ENCODE measurements at places on chromosomes 5 and 9. TPM values are rescaled to one million over a fixed set of nuclear protein-coding genes. Genes with fewer than 3 reads are reported as not detected.

IL5 gene
- total RNA-seq = not detected

PPP3R2 gene
- total RNA-seq = not detected

NOXA1 gene
- 0.97 TPM for total RNA-seq

CDH6 gene
- total RNA-seq = 55.5 TPM

CD74 gene
- not detected for total RNA-seq

OR2K2 gene
- not detected for total RNA-seq

ADAMTS2 gene
- 93.2 TPM for total RNA-seq

BAAT gene
- 0.24 TPM for total RNA-seq

ZNF300 gene
- 4.0 TPM for total RNA-seq

DMRTA1 gene
- 5.2 TPM for total RNA-seq

BARX1 gene
- total RNA-seq = 6.7 TPM
